Hindlimb muscle (tissue), 1 donor: ENCODE measurements at places on chromosomes 1 and 21. TPM values are rescaled to one million over a fixed set of nuclear protein-coding genes. Genes with fewer than 3 reads are reported as not detected.

The ABCD3 gene
- 21.8 TPM for polyA plus RNA-seq

The CCDC27 gene
- 0.14 TPM for polyA plus RNA-seq

The SPRR3 gene
- polyA plus RNA-seq = not detected

The REG4 gene
- not detected for polyA plus RNA-seq

The SLC25A34 gene
- 7.2 TPM for polyA plus RNA-seq

The EPHX1 gene
- polyA plus RNA-seq = 37.4 TPM

The SELL gene
- polyA plus RNA-seq = 2.6 TPM

The CLDN19 gene
- 0.31 TPM for polyA plus RNA-seq

The OLIG2 gene
- polyA plus RNA-seq = not detected

The FALEC gene
- polyA plus RNA-seq = 1.9 TPM

The CD1E gene
- 0.32 TPM for polyA plus RNA-seq

The PLA2G2D gene
- not detected for polyA plus RNA-seq

GRCh38 chr1:158059984-158060383, 66.5 kb downstream of the KIRREL1 start:
- DNase-seq = no peak

DNA sequence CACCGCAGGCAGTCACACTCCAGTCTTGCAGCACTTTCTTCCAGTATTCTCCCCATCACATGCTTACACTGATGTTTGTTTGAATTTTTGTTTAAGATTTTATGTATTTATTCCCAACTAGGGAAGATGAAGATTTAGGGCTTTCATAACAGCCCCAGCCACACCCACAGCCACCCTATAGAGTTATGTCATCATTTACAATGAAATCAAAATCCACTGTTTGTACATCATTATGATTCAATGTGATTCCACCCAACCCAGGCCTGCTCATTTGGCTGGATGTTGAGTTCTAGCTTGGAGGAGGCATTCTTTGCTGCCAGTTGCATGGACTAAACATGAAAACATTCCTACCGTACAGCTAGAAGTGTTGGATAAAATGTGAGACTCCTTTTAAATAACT, 35.8 kb downstream of the RIPK4 start:
- no peak for DNase-seq

DNA sequence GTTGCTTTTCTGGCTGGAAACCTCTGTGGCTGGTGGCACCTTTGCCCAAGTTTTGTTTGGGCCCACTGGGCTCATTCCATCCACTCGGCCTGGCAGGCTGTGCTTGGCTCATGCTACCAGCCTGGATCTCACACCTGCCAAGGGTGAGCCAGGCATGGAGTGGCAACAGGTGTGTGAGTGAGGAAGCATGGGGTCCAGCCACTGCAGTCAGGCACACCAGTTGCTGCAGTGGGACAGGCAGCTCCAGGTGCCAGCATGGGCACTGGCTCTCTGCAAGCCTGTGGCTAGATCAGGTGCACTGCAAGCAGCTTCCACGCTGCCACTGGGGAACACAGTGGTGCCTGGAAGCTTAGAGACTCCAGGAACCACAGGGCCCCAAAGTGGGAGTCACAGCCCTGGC, 57.0 kb downstream of the NUP210L start:
- no peak for DNase-seq

DNA sequence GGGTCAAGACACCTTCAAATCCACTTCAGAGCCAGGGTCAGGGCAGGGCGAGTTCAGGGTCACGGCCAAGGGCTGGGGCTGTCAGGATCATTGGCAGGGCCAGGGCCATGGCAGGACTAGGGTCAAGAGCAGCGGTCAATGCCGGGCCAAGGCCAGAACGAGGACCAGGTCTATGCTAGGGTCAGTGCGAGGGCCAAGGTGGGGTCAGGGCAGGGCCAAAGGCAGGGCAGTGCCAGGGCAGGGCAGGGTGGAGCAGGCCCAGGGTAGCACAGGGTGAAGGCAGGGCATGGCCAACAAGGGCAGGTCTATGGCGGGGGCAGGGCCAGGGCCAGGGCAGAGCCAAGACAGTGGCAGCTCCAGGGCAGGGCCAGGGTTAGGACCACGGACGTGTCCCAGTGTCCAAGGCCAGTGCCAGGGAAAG, 154.0 kb downstream of the LIPI start:
- no peak for DNase-seq

- no peak for DNase-seq
Measured at GRCh38 chr1:236938760-236939159, 65.5 kb downstream of the MT1HL1 start.
